ENCODE measurements at places on chromosomes 1 and 21.

DNA sequence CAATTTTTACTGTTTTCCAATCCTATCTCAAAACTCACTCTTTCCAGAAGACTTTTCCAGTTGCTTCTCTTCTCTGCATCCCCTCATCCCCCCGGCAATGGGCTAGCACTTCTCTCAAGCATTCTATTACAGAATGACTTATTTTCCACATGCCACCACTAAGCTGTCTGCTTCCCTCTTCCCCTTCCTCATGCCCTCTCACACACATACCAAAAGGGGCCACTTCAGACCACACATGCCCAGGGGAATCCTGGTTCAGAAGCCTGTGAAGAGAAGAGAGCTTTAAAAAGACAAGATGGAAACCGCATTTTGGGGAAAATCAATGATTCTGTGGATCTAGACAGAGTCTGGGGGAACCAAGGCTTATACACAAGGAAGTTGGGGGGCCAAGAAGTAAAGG, 8.4 kb upstream of the LORICRIN start:
- DNase-seq = no peak

DNA sequence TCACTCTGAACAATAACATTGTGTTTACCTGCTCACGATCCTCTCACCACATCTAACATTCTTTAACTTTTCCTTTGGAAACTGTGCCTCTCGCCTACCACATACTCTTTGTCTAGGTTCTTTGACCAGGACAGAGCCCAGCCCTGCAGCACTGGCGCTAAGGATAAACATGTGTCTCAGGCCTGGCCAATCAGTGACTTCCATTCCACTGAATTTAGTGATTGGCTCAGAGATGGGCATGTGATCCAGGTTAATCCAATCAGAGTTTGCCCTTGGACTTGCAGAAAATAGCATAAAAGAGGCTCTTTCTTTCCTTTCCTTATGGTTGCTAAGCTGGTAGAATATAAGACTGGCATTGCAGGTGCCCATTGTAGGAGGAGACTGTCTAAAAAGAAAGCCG, 605.7 kb downstream of the MATN1 start:
- no peak for DNase-seq

DNA sequence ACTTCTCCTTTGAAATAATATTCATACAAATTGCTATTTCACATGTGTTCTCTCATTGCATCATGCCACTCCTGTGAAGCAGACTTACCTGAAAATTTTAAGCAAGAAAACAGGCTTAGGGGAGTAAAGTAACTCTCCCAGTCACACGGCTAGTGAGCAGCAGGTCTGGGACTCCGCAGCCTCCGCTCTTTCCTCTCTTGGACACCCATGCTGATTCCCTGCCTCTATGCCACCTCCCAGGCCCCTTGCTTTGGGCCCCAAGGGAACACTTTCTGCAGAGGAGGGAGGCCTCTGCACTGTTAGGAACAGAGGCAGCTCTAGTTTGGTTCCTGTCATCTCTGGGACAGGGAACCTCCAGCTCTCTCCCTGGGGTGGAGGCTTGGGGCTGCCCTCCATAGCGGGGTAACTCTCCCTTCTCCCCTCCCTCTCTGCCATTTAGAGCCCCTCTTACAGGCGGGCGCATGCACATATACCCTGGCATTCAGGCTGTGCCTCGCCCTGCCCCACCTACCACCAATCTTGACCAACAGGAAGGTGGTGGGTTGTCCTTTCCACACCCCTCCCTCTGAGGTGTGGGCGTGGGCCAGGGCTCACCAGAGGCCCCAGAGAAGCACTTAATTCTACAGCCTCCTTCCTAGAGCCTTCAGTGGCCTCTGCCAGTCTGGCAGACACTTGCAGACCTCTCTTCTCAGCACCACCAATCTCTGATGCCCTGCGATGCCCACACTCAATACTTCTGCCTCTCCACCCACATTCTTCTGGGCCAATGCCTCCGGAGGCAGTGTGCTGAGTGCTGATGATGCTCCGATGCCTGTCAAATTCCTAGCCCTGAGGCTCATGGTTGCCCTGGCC, at the start of gene RXFP4:
RXFP4 (plus strand) TSS at position 646 of the 852 bp plus-strand sequence; CDS start at position 718, 72 bp downstream.
- DNase-seq = no peak

GRCh38 chr1:68378296-68379084, 71.3 kb downstream of the RPE65 start:
- no peak for DNase-seq

DNA sequence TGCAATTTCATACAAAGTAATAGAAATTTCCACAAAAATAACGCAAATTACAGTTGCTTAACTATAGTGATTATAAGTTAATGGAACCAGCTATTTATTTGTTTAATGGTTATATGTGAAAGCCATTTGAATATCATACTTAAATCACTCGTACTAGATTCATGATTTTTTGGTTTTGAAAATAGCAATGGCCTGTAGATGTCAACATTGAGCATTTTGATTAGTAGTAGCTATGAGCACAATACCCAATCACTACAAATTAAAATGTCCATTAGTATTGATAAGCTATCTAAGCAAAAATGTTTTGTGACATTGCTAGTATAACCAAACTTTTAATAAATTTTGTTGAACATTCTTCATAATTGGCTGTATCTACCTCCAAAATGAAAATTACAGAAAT, 10.0 kb downstream of the COL24A1 start:
- DNase-seq = no peak

DNA sequence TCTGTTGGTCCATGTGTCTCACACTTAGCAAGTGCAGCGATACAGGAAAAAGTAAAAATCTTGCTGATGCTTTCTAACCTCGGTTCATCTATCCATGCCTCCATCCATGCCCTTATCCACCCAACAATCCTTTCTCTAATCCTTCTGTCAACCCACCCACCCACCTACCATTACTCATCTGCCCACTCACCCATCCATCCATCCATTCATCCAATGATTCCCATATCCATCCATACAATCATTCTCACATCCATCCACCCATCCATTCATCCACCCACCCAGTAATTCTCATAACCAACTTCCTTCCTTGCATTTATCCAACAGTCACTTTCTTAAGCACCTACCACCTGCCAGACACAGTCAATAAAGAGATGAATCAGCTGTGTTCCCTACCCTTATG, 6.1 kb upstream of the IGSF21 start:
- DNase-seq = no peak

- no peak for DNase-seq
Measured at GRCh38 chr1:29197590-29197924, 15.9 kb upstream of the SRSF4 start.

DNA sequence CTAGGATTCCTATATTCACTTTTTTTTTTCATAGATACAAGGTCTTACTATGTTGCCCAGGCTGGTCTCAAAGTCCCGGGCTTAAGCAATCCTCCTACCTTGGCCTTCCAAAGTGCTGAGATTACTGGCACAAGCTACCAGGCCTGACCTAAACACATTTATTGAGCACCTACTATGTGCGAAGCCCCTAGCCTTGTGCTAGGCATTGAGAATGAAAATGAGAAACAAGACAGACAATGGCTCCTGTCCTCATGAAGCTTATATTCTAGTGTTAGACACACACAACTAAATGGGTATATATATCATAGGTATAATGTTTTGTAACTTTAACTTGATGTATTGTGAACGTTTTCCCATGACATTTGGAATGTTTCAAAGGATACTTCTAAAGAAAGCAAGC, 11.5 kb downstream of the TMEM50A start:
- no peak for DNase-seq

DNA sequence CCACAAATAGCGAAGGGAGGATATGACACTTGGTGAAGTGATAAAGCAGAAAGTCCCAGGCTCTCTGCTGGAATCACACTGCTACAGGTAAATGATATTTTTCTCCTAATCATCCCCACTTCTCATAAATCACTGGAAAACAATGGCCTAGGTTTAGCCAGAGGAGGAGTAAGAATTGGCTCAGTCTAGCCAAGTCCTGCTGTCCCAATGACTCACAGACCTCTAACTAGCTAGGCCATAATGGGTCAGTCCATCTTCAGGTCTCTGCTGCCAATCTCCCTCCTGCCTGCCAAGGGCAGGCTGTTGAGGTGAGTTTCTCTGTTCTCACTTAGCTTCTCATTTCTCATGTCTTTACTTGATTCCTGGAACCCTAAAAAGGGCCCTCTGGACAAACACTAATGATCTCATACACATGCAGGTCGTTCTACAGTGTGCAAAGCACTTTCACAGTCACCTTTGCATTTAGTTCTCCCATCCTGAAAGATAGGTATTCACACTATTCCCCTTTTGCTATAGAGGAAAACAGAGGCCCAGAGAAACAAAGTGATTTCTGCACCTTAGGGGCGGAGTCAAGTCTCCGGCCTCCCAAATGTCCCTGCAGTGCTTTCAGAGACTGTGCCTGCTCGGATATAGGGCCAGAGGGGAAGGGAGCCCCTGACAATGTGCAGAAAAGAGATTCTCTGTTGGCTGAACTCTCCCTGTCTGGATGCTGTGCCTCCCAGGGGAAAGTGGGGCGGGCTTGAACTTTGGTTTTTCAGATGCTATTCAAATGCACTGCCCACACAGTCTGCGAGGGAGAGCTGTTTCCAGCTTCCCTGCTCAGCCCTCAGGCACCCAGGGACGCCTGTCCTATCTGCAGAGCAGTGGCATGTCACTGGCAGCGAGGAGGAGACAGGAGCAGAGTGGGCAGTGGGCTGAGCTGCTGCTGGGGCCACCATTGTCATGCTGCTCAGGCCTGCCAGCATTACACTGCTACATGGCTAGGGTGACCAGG, 3.9 kb upstream of the CDK18 start:
- DNase-seq = no peak

DNA sequence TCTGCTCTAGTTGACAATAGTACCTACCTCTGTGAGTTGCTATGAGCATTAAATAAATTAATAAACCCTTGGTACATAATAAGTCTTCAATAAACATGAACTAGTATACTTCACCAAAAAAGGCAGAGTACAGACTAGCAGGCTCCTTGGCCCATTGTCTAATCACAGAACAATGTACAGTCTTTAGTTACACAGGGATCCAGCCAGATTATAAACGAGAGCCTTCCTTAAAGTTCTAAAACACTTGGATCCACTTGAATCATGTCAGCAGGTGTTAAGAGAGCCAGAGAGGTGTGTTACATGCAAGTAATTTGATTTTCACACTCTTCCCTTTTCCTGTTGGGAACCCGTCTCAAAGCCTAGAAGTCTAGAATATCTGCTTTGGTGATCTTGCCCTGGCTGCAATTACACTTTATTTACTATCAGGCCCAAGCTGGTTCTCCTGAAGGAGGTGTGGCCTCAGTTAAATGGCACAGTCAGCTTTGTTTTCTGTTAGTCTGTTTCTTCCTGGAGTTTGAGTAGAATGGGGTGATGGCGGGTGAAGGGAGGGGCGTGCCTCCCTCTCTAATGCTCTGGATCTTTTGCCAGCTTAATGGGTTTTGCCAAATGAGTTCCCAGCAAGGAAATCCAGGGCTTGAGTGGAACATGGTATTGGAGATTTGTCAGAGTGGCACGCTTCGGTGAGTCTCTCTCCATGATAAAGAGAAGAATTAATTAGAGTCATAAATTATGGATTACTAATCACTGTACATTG, 570.9 kb upstream of the CAMK1G start:
- no peak for DNase-seq

- DNase-seq = no peak
Measured at GRCh38 chr1:219506473-219506899, 106.4 kb downstream of the ZC3H11B start.

DNA sequence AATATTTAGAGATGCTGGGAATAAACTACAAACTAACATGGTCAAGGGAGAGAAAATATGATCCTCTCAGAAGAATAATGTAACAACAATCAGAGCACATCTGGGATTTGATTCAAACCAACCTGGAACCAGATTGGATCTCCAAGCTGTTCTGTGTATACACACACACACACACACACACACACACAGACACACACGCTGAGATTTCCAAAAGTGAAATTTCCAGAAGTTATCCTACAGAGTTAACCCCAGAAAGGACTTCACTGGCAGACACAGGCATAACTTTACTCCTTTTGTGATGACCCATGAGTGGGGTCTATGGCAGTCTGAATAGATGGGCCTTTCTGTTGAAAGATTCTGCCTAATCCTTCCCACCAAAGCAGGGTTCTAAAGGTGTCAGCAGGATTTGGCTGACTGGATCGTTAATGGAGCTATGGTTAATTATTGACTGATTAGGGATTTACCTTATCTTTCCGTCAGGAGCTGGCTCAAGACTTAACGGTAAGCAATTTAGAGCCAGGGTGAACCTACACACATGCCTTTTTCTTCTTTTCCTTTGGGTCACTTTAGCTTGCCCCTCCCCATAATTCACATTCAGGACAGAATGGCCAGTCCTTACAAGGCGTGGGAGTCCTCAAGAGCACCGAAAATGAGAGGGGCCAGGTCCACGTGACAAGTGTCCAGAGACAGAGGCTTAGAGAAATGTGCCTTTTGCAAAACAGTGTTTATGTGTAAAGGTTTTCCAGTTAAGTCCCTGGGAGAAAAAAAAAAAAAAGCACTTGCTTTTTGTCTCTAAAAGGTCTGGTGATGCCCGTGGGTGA, 10.9 kb upstream of the PROX1 start:
- no peak for DNase-seq

DNA sequence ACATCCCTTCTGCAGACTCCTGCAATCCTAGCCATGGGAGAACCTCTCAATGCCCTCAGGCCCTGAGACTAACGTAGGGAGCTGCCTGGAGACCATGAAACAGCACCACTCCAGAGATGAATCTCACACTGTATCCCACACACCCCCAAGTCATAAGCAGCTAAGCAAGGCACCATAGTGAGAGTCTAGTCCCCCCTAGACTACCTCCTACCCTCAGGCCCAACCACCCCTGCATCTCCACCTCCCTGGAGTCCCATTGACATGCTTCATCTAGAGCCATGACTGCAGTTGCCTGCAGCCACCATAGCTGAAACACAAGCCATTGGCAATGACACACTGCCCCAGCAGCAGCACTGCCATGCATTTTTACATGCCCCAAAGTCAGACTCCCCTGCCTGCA, 17.4 kb downstream of the SPRR2G start:
- no peak for DNase-seq

GRCh38 chr1:190754666-190755065, 277.0 kb upstream of the BRINP3 start:
- no peak for DNase-seq

- DNase-seq = no peak
Measured at GRCh38 chr1:152034654-152035538, 1.9 kb downstream of the S100A11 start.

- no peak for DNase-seq
Measured at GRCh38 chr21:15667819-15668218, 62.0 kb upstream of the USP25 start.

GRCh38 chr1:185260611-185261010, 56.4 kb downstream of the IVNS1ABP start:
- no peak for DNase-seq

GRCh38 chr1:92817986-92818764, 13.7 kb upstream of the RPL5 start:
- no peak for DNase-seq

Data from omental fat pad (tissue), 4 donors.